Upper lobe of left lung (tissue), 6 donors: ENCODE measurements at places on chromosomes 12 and 14. TPM values are rescaled to one million over a fixed set of nuclear protein-coding genes. Genes with fewer than 3 reads are reported as not detected.
A peak's percentile ranks its signal among the peaks of the same experiment; 100 is the strongest.

The CD163 gene
- total RNA-seq, result 267 TPM

GRCh38 chr14:26856876-26857518, 259.2 kb upstream of the NOVA1 start:
- H3K4me1 ChIP-seq, result no peaks in the 10 kb centered on the region
- H3K4me3 ChIP-seq, result no peak overlapping the region
- no peak for DNase-seq
- no peak overlapping the region for H3K27ac ChIP-seq

The KCNH5 gene
- total RNA-seq, result not detected

GRCh38 chr14:77882098-77882497, 82.2 kb downstream of the ADCK1 start:
- no peak for DNase-seq
- no peak overlapping the region for H3K4me3 ChIP-seq
- no peak overlapping the region for H3K27ac ChIP-seq
- no peaks in the 10 kb centered on the region for H3K4me1 ChIP-seq
- H3K27me3 ChIP-seq, result no peaks in the 10 kb centered on the region

The PPP4R4 gene
- 3.3 TPM for total RNA-seq

The ASPG gene
- total RNA-seq, result 12.9 TPM

The PCNX1 gene
- 80.2 TPM for total RNA-seq

- no peak overlapping the region for H3K27ac ChIP-seq
- no peaks in the 10 kb centered on the region for H3K27me3 ChIP-seq
- H3K4me3 ChIP-seq, result no peak overlapping the region
- H3K4me1 ChIP-seq, result no peaks in the 10 kb centered on the region
Observed at GRCh38 chr14:89000007-89000942, 175.8 kb downstream of the TTC8 start.

GRCh38 chr12:98754095-98754494, 109.0 kb downstream of the APAF1 start:
- DNase-seq, result no peak
- H3K4me3 ChIP-seq, result no peak overlapping the region
- H3K36me3 ChIP-seq, result no peaks in the 10 kb centered on the region
- no peaks in the 10 kb centered on the region for H3K27me3 ChIP-seq
- H3K27ac ChIP-seq, result no peak overlapping the region

- DNase-seq, result no peak
- no peak overlapping the region for H3K4me3 ChIP-seq
- H3K36me3 ChIP-seq, result peaks cover 10% of the 10 kb centered on the region
Observed at GRCh38 chr12:109461846-109462756, 15.0 kb downstream of the KCTD10 start.

GRCh38 chr14:61381553-61381952, 60.2 kb downstream of the PRKCH start:
- H3K4me1 ChIP-seq, result peaks cover 33% of the 10 kb centered on the region
- peak overlapping the region; percentile 44 for H3K27ac ChIP-seq
- no peak overlapping the region for H3K4me3 ChIP-seq
- no peaks in the 10 kb centered on the region for H3K36me3 ChIP-seq

GRCh38 chr12:558580-558979, 98.8 kb downstream of the B4GALNT3 start:
- H3K27ac ChIP-seq, result no peak overlapping the region
- peaks cover 13% of the 10 kb centered on the region for H3K4me1 ChIP-seq
- H3K27me3 ChIP-seq, result no peaks in the 10 kb centered on the region
- no peak overlapping the region for H3K4me3 ChIP-seq
- no peaks in the 10 kb centered on the region for H3K36me3 ChIP-seq

DNA sequence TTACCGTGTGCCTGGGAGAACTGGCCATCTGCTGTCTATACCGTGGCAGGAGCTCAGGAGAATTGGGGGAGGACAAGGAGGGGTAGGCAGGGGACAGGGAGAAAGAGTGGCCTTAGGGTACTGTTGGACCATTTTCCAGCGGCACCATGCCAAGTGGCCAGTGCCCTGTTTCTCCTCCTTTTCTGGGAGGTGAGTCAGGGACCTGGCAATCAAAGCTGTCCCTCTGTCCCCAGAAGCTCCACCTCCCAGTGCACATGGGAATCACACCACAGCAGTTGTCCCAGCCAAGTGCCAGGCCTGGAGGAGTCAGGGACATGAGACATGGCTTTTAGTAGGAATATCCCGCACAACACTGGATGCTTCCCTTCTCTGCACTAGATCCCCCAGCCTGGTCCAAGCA, 118.0 kb downstream of the GCH1 start:
- no peak overlapping the region for H3K27ac ChIP-seq
- no peak for DNase-seq

DNA sequence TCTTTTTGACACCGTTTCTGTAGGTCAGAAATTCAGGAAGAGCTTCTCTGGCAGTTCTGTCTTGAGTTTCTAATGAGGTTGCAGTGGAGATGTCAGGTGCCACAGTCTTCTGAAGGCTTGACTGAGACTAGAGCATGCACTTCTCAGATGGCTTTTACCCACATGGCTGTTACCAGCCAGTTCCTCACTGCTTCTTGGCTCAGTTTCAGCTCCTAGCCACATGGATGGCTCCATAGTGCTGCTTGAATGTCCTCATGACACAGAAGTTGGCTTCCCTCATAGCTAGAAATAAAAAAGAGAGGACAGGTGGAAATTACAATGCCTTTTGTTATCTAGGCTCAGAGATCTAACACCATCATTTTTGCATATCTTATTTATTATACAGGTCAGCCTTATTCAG, 38.1 kb upstream of the SLC2A13 start:
- no peaks in the 10 kb centered on the region for H3K36me3 ChIP-seq
- H3K27me3 ChIP-seq, result no peaks in the 10 kb centered on the region
- DNase-seq, result no peak
- no peaks in the 10 kb centered on the region for H3K4me1 ChIP-seq

- H3K36me3 ChIP-seq, result no peaks in the 10 kb centered on the region
- peak overlapping the region; percentile 81 for H3K27ac ChIP-seq
- peaks cover 73% of the 10 kb centered on the region for H3K4me1 ChIP-seq
- peak overlapping the region; percentile 57 for H3K4me3 ChIP-seq
Observed at GRCh38 chr12:121794534-121795033, 1.1 kb upstream of the RHOF start.

The SDR9C7 gene
- not detected for total RNA-seq

- no peak overlapping the region for H3K27ac ChIP-seq
- no peaks in the 10 kb centered on the region for H3K27me3 ChIP-seq
- H3K36me3 ChIP-seq, result no peaks in the 10 kb centered on the region
- no peak overlapping the region for H3K4me3 ChIP-seq
- no peaks in the 10 kb centered on the region for H3K4me1 ChIP-seq
Observed at GRCh38 chr12:90167518-90168208, 459.0 kb upstream of the ATP2B1 start.

DNA sequence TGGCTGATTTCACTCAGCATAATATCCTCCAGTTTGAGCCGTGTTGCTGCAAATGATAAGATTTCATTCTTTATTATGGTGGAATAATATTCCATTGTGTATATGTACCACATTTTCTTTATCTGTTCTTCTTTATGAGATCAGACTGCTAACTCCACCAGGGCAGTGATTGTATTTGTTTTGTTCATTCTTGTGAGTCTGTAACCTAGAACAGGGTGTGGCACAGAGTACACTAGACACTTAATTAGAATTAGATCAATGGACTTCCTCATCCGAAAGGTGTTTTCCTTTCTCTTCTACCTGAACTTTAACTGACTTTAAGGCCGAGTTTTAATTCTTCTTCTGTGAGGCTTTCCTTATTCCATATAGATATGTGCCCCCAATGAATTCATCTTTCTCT, 551.0 kb downstream of the SNAPC1 start:
- DNase-seq, result no peak
- H3K4me3 ChIP-seq, result no peak overlapping the region
- no peak overlapping the region for H3K27ac ChIP-seq
- H3K4me1 ChIP-seq, result no peaks in the 10 kb centered on the region
- H3K36me3 ChIP-seq, result no peaks in the 10 kb centered on the region

- DNase-seq, result no peak
- H3K4me3 ChIP-seq, result no peak overlapping the region
- H3K27ac ChIP-seq, result no peak overlapping the region
- H3K36me3 ChIP-seq, result no peaks in the 10 kb centered on the region
- no peaks in the 10 kb centered on the region for H3K4me1 ChIP-seq
Observed at GRCh38 chr12:19490908-19491307, 51.6 kb downstream of the AEBP2 start.

- no peaks in the 10 kb centered on the region for H3K4me1 ChIP-seq
- no peak overlapping the region for H3K4me3 ChIP-seq
- H3K27ac ChIP-seq, result no peak overlapping the region
- H3K27me3 ChIP-seq, result no peaks in the 10 kb centered on the region
- DNase-seq, result no peak
- no peaks in the 10 kb centered on the region for H3K36me3 ChIP-seq
Observed at GRCh38 chr12:106910202-106910601, 45.5 kb upstream of the TMEM263 start.

DNA sequence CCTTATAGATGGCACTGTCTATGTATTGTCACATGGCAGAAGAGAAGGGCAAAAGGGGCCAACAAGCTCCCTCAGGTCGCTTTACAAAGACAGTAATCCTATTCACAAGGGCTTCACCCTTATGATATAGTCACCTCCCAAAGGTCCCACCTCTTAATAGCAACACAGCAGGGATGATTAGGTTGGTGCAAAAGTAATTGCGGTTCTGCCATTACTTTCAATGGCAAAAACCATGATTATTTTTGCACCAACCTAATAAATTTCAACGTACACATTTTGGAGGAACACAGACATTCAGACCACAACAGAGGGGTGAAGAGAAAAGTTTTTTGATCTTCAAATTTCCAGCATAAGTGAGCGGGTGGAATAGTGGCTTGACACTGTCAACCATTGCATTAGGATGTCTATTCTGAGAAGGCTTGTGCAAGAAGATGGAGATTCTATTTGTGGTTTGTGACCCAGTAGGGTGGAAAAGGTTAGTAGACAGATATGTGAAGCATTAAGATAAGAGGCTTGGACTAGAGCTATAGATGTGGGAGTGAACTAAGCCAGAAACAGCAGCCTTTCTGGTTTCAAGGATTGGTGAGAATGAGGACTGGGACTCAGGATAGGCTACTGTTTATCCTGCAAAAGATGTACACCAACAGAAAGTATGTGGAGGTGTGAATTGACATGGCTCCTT, 75.5 kb upstream of the CPSF6 start:
- no peak overlapping the region for H3K4me3 ChIP-seq
- no peaks in the 10 kb centered on the region for H3K36me3 ChIP-seq
- DNase-seq, result no peak
- no peak overlapping the region for H3K27ac ChIP-seq
- no peaks in the 10 kb centered on the region for H3K27me3 ChIP-seq
- no peaks in the 10 kb centered on the region for H3K4me1 ChIP-seq

DNA sequence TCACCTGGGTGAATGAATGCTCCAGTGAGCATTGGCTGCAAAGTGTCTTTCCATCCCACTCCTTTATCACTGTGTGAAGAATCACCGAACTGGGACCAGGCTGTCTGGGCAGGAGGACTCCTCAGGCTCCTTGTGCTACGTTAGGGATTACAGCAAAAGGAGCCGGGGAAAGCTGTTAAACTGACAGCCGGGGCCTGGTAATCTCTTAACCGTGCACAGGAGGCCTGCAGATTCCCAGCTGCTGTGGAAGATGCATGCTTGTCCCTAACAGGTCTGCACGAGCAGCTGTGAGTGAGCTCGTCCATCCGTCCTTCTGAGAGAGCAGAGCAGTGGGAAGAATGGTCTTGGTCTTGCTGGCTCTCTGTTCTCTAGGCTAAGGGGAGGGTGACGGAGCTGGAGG, 231.5 kb downstream of the AACS start:
- no peak overlapping the region for H3K4me3 ChIP-seq
- no peak overlapping the region for H3K27ac ChIP-seq
- DNase-seq, result no peak
- H3K27me3 ChIP-seq, result no peaks in the 10 kb centered on the region
- no peaks in the 10 kb centered on the region for H3K36me3 ChIP-seq

DNA sequence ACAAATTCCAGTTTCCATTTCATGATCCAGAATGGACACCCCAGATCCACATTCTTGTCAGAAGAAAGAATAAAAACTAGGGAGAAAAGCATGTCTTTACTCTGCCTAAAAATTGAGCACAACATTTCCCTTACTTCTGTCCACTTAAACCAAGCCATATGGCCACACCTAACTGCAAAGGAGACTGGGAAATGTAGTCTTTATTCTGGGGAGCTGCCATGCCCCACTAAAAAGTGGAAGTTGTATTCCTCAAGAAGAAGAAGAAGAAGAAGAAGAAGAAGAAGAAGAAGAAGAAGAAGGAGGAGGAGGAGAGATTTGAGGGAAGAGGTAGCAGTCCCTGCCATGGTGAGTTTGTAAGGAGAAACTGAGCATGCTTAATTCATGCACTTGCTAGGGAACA, 84.5 kb downstream of the GPR65 start:
- H3K4me3 ChIP-seq, result no peak overlapping the region
- DNase-seq, result no peak
- no peaks in the 10 kb centered on the region for H3K4me1 ChIP-seq
- no peaks in the 10 kb centered on the region for H3K36me3 ChIP-seq

GRCh38 chr14:22537436-22538310, 51.4 kb downstream of the DAD1 start:
- no peak for DNase-seq
- no peaks in the 10 kb centered on the region for H3K36me3 ChIP-seq
- H3K27ac ChIP-seq, result no peak overlapping the region
- no peaks in the 10 kb centered on the region for H3K4me1 ChIP-seq

DNA sequence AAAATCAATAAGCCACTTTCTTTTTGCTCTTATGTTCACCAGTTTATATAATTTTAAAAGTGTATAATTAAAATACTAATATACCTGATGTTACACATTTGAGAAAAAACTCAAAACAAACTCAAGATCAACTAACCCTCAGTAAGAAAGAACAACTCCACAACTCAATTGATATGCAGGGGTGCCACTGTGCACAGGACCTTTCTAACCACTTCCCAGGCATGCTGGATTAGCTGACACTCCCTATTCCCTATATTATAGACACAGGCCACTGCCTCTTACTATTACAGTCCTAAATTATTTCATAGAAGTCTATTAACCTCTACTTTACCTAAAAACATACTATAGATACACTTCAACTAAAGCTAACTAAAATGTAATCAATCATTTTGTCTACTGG, 191.7 kb upstream of the KRR1 start:
- no peak for DNase-seq
- H3K36me3 ChIP-seq, result no peaks in the 10 kb centered on the region
- H3K27ac ChIP-seq, result no peak overlapping the region
- no peaks in the 10 kb centered on the region for H3K4me1 ChIP-seq

- H3K36me3 ChIP-seq, result no peaks in the 10 kb centered on the region
- no peak overlapping the region for H3K27ac ChIP-seq
- H3K27me3 ChIP-seq, result no peaks in the 10 kb centered on the region
- H3K4me1 ChIP-seq, result no peaks in the 10 kb centered on the region
- DNase-seq, result no peak
Observed at GRCh38 chr12:9032202-9032964, 43.0 kb downstream of the KLRG1 start.

- peak overlapping the region; percentile 66 for H3K27ac ChIP-seq
- H3K36me3 ChIP-seq, result no peaks in the 10 kb centered on the region
- H3K27me3 ChIP-seq, result no peaks in the 10 kb centered on the region
- H3K4me3 ChIP-seq, result no peak overlapping the region
Observed at GRCh38 chr12:9674226-9674590, 4.7 kb downstream of the CLEC2D start.
